Activated CD4-positive, alpha-beta memory T cell treated with anti-CD3 and anti-CD28 coated beads, Interleukin-2, amount 10 ng/mL, durations not matched to agents 7 days and 5 days (primary cell): ENCODE measurements at places on chromosomes 6 and 20. TPM values are rescaled to one million over a fixed set of nuclear protein-coding genes. Genes with fewer than 3 reads are reported as not detected.

- no peak for DNase-seq
These were observed 50.6 kb upstream of the FBXO30 start for GRCh38 chr6:145865175-145865574.

The SYNJ2 gene
- 36.8 TPM for total RNA-seq

The TRIM31 gene
- total RNA-seq: not detected

The RIPK1 gene
- 33.1 TPM for total RNA-seq

- DNase-seq: peak; percentile 74
These were observed 5.0 kb upstream of the RTF2 start for GRCh38 chr20:56463428-56463827.

DNA sequence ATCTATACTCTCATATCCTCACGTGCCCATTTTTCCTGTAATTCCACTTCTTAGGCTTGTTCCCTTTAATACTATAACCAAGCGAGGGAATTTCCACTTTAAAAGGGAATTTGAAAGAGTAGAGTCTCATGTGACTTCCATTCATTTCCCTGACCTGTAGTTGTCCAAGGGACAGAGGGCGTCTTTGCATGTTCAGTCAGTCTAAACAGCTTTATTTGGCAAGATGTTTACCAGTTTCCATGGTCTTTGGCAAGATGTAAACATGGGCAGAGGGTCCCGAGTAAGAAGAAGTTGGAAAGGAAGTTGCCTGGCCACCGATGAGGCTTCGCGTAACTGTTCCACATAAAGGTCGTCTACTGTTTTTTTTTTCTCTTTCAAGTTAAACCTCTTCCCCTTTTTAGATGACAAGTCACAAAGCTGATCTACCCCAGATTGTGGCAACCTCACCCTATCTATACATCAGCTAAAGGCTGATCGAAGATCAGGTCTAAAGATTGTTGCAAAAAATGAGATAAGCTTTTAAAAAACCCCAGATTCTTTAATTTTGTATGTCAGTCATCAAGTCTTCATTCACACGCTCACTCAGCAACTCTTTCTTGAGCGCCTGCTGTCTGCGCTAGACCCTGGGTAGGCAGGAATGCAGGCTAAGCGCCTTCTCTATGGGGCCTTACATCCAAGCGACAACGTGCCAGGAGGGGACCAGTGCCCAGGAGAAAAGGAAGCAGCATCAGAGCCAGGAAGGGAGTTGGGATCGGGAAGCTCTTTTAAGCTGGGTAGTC, 31.7 kb upstream of the CCR6 start:
- DNase-seq: no peak

The CLPSL1 gene
- total RNA-seq: not detected

DNA sequence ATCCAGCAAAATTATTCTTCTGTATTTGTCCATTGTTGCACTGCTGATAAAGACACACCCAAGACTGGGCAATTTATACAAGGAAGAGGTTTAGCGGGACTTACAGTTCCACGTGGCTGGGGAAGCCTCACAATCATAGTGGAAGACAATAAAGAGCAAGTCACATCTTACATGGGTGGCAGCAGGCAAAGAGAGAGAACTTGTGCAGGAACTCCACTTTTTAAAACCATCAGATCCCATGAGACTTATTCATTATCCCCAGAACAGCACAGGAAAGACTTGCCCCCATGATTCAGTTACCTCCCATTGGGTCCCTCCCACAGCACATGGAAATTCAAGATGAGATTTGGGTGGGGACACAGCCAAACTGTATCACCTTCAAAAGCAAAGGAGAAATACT, 286.5 kb upstream of the ECI2 start:
- no peak for DNase-seq

- DNase-seq: no peak
These were observed 135.2 kb upstream of the TAB2 start for GRCh38 chr6:149182262-149182661.

The ID4 gene
- total RNA-seq: not detected

DNA sequence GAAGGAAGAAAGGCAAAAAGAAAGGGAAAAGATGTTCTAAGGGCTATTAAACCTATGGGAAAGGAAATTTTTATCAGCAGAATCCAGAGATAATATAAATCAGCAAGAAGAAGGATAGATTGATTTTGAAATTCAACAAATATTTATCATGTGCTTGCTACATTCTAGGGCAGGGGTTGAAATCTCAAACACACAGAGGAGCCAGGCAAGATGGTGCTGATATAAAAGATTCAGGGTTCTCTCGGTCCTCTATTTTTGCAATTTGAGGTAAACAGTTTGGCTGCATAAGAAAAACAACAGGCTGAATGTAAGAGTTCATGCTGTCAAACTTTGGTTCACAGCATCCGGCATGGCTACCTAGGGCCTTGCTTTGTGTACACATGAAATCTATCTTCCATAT, 109.6 kb upstream of the BMP2 start:
- DNase-seq: no peak

DNA sequence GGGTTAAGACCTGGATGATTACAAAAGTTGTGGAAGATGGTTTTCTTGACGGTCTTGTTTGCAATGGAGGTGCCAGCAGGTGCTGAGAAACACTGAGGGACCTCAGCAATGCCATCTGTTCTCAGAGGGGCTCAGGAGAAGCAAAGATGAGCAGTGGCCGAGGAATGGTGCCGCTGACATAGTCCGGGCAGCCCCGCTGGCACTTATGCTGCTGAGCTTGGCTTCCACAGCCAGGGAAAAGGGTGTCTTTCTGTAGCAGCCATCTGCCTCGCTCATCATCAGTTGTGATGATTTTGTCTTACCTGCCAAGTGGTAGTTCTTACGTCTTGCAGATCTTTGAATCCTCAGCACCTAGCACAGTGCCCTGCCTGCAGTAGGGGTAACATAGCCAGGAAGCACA, 55.7 kb downstream of the PPP1R14C start:
- DNase-seq: no peak

The C6orf15 gene
- total RNA-seq: not detected

GRCh38 chr20:18362916-18363315, 74.6 kb downstream of the ZNF133 start:
- no peak for DNase-seq

- no peak for DNase-seq
These were observed 76.8 kb downstream of the FYN start for GRCh38 chr6:111796310-111796918.

DNA sequence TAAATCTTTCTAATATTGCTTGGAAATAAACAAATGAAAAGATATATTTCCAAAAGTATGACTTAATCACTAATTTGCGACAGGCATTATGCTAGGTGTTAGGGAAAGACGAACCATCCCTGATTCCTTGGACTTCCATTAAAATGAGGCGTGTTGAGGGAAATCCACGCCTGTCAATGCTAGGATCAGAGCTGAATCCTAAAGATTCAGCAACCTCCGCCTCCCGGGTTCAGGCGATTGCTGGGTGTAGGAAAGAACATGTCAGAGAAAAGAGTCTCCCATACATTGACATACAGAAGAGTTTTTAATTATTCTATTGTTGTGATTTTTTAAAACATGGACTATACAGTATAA, 16.8 kb upstream of the PRSS16 start:
- DNase-seq: no peak

- no peak for DNase-seq
These were observed 67.8 kb upstream of the EPB41L1 start for GRCh38 chr20:36086767-36087166.

GRCh38 chr6:30885481-30885998, 1.2 kb downstream of the DDR1 start:
- DNase-seq: no peak

DNA sequence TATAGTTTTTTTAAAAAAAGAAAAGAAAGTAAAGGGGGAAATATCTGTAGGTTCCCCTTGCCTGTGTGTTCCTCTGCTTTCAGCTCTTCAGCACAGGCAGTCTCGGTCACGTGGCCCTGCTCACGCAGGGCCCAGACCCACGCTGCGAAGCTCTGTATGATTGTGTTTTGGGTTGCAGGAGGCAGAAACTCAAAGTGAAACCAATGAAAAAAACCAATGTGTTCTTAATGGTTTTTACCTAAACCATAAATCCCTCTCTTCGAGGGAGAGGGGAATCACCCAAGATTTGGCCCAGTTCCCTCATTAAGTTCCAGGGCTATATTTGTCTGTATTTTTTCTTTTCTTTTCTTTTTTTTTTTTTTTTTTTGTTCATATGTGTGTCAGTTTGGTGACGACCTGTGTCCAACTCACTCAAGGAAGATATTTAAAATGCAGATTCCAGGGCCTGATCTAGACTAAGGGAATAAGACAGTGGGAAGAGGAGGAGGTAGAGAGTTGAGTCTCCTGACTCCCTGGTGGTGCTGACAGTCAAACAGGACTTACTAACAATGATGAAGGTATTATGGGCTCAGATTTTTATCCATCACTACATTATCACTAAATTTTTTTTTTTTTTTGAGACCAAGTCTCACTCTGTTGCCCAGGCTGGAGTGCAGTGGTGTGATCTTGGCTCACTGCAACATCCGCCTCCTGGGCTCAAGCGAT, 33.8 kb upstream of the RREB1 start:
- DNase-seq: peak; percentile 69

DNA sequence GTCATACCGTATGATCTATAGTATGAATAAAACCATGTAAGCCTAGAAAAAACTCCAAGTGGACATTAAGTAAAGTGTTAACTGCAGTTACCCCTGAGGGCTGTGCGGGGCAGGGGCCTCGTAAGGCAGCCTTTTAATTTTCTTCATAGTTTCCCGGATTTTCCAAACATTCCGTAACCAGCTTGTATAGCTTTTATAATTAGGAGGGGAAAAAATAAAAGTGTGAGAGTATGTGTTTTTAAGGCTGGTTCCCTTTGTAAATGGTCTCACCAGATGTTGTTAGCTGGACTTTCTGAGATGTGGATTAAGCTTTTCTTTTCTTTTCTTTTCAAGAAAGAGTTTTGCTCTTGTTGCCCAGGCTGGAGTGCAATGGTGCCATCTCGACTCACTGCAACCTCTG, 7.0 kb downstream of the KIAA1755 start:
- no peak for DNase-seq

- DNase-seq: no peak
These were observed 108.5 kb upstream of the MAP7 start for GRCh38 chr6:136658711-136659110.

The VIP gene
- total RNA-seq: not detected

DNA sequence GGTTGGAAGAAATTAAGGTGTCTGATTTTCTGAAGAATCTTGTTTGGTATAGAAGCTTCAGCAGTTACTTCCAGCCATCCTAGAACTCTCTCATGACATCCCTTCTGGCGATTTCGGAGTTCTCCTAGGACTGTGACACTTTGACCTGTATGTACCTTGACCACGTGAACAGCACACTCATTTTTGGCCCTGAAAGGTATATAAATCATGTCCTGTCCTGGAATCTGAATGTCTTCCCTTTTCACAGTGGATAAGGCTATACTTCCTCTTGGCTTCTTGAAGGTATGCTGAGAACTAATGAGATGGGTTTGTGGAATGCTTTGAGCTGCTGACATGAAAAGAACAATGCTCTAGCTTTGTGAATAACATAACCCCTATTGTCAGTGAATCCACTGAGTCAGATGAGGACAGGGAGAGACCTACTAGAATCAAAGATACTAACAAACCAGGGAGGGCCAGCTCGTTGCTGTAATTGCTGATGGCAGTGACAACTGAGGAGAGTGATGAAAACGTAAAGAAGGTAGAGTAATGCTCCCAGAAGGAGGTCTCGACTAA, 6.0 kb upstream of the ZDHHC14 start:
- no peak for DNase-seq

The KCTD20 gene
- 63.6 TPM for total RNA-seq

DNA sequence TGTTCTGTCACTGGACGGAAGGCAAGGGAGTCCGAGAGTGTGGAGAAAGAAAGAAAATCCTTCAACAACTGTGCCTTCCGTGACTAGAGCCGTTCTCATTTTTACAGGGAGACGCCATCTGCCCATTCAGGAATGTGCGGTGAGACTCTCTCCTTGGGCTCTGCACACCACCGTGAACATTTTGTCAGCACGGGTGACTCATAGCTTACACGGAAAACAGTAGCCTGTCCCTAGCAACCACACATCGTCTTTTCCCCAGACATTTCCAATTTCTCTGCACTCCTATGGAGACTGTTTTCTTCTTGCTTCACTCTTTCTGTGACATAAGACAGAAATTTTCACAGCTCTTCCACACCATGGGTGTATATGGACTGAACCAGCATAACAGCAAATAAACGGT, 55.1 kb downstream of the TBXT start:
- no peak for DNase-seq

GRCh38 chr20:53222416-53222815, 250.3 kb downstream of the TSHZ2 start:
- DNase-seq: no peak
